ENCODE measurements at places on chromosomes 7 and 10. TPM values are rescaled to one million over a fixed set of nuclear protein-coding genes. Genes with fewer than 3 reads are reported as not detected.
A peak's percentile ranks its signal among the peaks of the same experiment; 100 is the strongest.

DNA sequence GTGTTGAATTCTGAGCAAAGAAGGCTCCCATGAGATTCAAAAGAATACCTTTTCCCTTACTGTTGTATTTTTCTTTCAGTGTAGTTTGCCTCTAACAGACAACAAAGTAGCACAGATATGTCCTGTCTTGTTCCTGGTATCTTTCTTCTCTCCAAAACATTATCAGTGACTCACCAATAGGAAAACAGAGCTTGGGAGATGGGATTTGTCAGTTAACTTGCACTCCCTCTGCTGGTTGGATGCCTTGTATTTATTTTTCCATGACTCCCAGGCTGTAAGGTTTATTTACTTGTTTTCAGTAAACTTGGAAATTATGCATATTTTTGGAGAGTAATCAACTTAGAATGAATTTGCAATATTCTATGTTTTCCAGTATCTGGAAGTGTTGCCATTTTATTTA lies 129.7 kb downstream of the SAMD9 start:
- no peaks in the 10 kb centered on the region for H3K36me3 ChIP-seq
- H3K4me3 ChIP-seq: no peak overlapping the region
- no peak overlapping the region for H3K27ac ChIP-seq
- no peaks in the 10 kb centered on the region for H3K27me3 ChIP-seq
- no peaks in the 10 kb centered on the region for H3K4me1 ChIP-seq
- DNase-seq: no peak

CAMK1D gene
- total RNA-seq: 19.0 TPM

STEAP1B gene
- 5.1 TPM for total RNA-seq

GRCh38 chr10:73744664-73744975 lies 448 bp downstream of the SEC24C start:
- H3K27me3 ChIP-seq: no peaks in the 10 kb centered on the region
- peaks cover 2% of the 10 kb centered on the region for H3K36me3 ChIP-seq
- H3K4me3 ChIP-seq: peak overlapping the region; percentile 95
- peak; percentile 78 for DNase-seq
- no peaks in the 10 kb centered on the region for H3K4me1 ChIP-seq
- peak overlapping the region; percentile 49 for H3K27ac ChIP-seq

GRCh38 chr7:28700790-28701203 lies 257.3 kb downstream of the TRIL start:
- H3K36me3 ChIP-seq: no peaks in the 10 kb centered on the region
- H3K27ac ChIP-seq: no peak overlapping the region
- H3K27me3 ChIP-seq: no peaks in the 10 kb centered on the region
- no peak overlapping the region for H3K4me3 ChIP-seq
- DNase-seq: no peak
- H3K4me1 ChIP-seq: peaks cover 18% of the 10 kb centered on the region

ZNF467 gene
- 18.5 TPM for total RNA-seq

CDH23 gene
- 7.5 TPM for total RNA-seq

HPSE2 gene
- total RNA-seq: 6.3 TPM

DKK1 gene
- total RNA-seq: 2.4 TPM

GBX1 gene
- total RNA-seq: not detected

PPP1R3A gene
- not detected for total RNA-seq

DNA sequence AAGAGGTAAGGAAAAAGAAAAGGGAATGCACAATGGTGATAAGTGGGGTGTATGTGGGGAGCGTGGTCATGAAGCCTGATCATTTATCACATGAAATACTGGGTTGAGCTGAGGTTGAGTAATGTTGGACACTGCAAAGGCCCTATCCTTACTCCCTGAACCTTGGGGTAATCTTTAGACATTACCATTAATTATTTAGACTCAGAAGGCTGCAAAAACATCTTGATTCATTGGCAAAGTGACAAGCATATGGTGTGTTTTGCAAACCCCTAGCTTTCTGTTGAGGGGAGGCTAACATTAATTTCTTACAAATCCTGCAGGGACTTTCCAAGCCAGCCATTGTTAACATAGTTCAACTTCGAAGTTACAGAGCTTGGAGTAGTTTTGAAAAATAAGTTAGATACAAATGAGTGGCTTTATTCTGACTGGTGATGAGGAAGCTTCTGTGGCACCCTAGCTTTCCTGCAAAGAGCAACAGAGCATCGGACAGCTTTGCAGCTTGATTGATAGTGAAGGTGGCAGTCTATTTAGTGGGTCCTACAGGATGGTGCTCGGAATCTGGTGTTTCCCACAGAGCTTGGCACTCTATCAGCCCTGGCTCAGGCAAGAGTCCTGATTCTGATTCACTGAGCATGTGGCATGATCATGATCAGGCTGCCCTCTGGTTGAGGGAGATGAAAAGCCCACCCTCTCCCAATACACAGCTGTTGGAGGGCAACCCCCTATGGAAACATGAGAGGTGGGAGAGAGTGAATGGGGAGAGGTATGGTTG lies 153.7 kb upstream of the NPVF start:
- H3K36me3 ChIP-seq: no peaks in the 10 kb centered on the region
- DNase-seq: no peak
- no peaks in the 10 kb centered on the region for H3K27me3 ChIP-seq
- no peak overlapping the region for H3K4me3 ChIP-seq

CYP26C1 gene
- total RNA-seq: 0.21 TPM

FAM25A gene
- total RNA-seq: not detected

DNA sequence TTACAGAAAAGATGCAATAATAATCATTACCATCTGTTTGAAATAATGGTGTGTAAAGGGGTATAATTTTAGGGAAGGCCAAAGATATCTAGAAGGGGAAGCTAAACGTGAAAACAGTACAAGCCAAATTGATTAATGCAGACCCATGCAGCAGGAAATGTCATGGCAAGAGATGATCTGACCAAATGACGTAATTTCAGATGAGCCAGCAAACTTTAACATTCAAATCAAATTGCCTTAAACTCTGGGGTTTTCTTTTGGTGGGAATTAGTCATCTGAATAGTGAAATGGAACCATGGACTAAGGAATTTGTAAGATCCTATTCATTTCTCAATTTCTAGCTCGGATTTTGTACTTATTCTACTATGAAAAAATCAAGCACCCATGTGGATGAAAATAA lies 21.4 kb upstream of the SCIN start:
- H3K4me3 ChIP-seq: no peak overlapping the region
- H3K36me3 ChIP-seq: no peaks in the 10 kb centered on the region

DNA sequence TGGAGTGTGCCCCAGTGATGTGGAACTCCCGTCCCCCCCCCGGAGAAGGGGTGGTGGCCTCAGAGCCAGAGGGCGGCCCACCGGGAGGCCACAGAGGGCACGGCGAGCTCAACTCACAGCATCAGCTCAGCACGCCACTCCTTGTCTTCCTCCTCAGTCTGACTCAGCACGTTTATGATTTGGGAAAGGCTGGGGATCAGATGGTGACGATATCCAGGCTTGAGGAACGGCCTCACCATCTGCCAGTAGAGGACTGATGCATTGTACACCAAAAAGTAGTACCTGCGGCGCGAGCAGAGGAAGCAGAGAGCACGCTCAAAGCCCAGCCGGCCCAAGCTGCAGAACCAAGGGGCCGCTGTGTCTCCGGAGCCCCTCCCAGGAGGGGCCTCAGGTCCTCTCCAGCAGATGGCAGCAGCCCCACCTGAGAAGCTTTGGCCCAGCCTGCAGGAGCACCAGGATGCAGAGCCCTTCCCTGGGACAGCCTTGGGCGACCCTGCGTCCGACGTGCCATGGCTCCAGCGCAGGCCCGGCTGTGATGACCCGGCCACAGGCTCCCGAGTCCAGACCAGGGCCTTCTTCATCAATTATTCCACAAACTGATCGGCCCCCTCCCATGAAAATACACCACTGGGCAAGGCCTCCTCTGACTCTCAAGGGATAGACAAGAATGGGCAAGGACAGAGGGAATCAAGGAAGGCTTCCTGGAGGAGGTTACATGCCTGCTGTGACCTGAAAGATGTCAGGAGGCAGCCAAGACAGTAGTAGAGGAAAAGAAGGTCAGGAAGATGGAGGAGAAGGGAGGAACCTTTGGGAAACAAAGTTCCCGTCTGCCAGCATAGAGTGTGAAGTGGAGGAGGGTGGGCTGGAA lies 3.7 kb downstream of the CFAP46 start:
- H3K27me3 ChIP-seq: no peaks in the 10 kb centered on the region
- H3K4me1 ChIP-seq: no peaks in the 10 kb centered on the region
- no peak overlapping the region for H3K27ac ChIP-seq

GRCh38 chr7:128830231-128831177 lies at the start of gene FLNC:
FLNC (plus strand) TSS chr7:128830406; CDS start chr7:128830638, 232 bp downstream.
- H3K27ac ChIP-seq: peak within 1 kb of the TSS; percentile 81
- no peaks in the 10 kb centered on the region for H3K36me3 ChIP-seq

HKDC1 gene
- not detected for total RNA-seq

DNA sequence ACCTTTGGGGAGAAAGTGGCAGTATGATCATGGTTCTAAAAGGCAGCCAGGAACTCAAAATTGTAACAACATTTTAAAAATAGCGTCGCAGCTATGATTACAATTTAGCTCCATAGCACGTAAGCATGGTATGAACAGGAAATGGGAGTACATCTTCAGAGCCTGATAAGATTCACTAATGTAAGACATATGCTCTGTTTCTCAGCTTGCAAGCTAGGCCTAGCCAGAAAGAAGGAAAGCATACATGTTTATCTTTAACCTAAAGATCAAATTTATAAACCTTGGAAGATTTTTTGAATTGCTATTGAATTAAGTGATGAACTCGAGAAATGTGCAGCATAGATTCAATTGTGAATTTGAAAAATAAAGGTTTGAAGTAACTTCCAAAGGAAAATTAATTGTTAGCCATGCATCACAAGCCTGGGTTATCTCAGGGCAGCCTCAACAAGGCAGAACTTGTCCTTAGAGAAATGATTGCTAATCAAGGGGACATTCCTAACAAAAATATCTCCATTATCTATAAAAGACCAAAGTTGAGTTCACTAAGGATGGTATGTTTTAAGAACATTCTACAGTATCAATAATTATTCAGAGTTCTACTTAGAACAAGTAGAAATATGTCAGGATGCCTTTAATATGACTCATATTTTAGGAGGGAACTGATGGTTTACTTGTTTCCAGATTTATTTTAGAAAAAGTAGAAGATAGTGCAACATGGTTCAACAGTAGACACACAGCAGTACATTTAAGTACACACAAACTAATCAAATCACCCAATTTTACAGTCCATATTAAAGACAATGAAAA lies 38.8 kb upstream of the SEPTIN7 start:
- no peaks in the 10 kb centered on the region for H3K36me3 ChIP-seq
- no peaks in the 10 kb centered on the region for H3K27me3 ChIP-seq
- H3K4me1 ChIP-seq: peaks cover 3% of the 10 kb centered on the region
- no peak overlapping the region for H3K27ac ChIP-seq
- DNase-seq: no peak

DNA sequence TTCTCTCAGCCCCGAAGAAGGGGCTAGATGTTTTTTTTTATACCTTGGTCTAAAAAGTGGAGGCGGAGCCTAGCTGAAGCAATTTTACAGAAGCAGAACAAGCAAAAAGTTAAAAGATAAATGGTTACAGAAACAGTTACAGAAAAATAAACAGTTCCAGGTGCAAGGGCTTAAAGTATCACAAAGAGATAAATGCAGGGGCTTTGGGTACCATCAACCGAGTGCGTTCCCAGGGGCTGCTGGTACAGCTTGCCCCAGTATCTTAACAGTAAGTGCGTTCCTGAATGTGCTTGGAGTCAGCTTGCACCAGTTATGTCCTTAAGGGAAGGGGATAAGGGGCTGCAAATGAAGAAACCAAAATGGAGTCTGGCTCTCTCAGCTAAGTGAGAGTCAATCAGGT lies 173.9 kb upstream of the MBL2 start:
- H3K27ac ChIP-seq: no peak overlapping the region
- H3K36me3 ChIP-seq: no peaks in the 10 kb centered on the region
- H3K27me3 ChIP-seq: no peaks in the 10 kb centered on the region
- no peak overlapping the region for H3K4me3 ChIP-seq
- no peaks in the 10 kb centered on the region for H3K4me1 ChIP-seq

DNA sequence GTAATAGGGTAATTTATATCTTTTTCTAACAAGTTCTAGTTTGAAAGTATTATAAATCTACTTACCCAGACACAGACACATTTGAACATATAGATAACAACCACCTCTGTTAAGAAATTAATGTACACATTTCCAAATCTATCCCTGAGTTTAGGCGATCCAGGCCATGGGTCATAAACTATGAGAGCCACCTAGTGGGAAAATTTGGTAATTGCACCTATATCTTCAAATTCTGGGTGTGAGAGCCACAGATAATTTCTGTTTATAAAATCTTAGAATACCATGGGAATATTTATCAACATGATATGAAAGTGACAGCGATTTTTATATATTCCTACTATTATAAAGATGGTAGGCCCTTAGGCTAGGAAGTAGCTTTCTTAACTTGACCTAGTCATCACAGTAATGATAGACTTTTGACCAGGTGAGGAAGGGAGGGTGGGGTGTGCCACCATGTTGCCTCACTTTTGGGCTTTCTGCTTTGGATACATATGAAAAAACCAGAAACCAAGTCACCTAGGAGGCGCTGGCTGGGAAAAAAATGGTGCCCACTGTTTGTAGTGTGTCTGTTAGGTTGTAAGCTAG lies 8.0 kb upstream of the EPHA1 start:
- no peaks in the 10 kb centered on the region for H3K27me3 ChIP-seq
- no peaks in the 10 kb centered on the region for H3K4me1 ChIP-seq
- no peaks in the 10 kb centered on the region for H3K36me3 ChIP-seq
- no peak overlapping the region for H3K27ac ChIP-seq
- H3K4me3 ChIP-seq: no peak overlapping the region

ANXA8 gene
- total RNA-seq: 0.27 TPM

- H3K36me3 ChIP-seq: no peaks in the 10 kb centered on the region
- H3K27ac ChIP-seq: no peak overlapping the region
- no peaks in the 10 kb centered on the region for H3K27me3 ChIP-seq
- no peak for DNase-seq
- peaks cover 6% of the 10 kb centered on the region for H3K4me1 ChIP-seq
Measured at GRCh38 chr7:121008816-121009215, 20.3 kb downstream of the CPED1 start.

- DNase-seq: no peak
- H3K27me3 ChIP-seq: no peaks in the 10 kb centered on the region
- no peaks in the 10 kb centered on the region for H3K36me3 ChIP-seq
- H3K4me3 ChIP-seq: no peak overlapping the region
- H3K27ac ChIP-seq: no peak overlapping the region
- peaks cover 10% of the 10 kb centered on the region for H3K4me1 ChIP-seq
Measured at GRCh38 chr10:119238577-119238976, 31.2 kb downstream of the GRK5 start.

ELFN1 gene
- total RNA-seq: 4.8 TPM

DNA sequence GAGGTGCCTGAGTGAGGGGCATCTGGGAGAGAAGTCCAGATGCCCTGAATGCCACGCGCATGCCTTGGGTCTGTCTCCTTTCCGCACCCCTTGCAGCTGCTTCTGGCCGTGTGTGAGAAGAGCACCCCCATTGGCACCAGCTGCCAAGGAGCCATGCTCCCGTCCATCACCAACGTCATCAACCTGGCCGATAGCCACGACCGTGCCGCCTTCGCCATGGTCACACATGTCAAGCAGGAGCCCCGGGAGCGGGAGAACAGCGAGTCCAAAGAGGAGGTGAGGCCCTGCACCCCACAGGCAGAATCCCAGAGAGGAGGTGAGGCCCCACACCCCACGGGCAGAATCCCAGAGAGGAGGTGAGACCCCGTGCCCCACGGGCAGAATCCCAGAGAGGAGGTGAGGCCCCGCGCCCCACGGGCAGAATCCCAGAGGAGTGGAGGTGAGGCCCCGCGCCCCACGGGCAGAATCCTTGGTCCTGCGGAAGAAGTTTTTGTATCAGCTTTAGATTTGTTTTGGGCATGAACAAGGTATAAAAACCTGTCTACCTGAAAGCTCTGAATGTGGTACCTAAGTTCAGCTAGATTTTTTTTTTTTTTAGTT lies 91.8 kb downstream of the TRRAP start:
- no peak for DNase-seq
- no peaks in the 10 kb centered on the region for H3K4me1 ChIP-seq
- peaks cover 9% of the 10 kb centered on the region for H3K36me3 ChIP-seq
- no peak overlapping the region for H3K27ac ChIP-seq
- no peaks in the 10 kb centered on the region for H3K27me3 ChIP-seq
